ENCODE measurements at places on chromosomes 2 and 18. TPM values are rescaled to one million over a fixed set of nuclear protein-coding genes. Genes with fewer than 3 reads are reported as not detected.

The POTEF gene
- total RNA-seq: not detected

DNA sequence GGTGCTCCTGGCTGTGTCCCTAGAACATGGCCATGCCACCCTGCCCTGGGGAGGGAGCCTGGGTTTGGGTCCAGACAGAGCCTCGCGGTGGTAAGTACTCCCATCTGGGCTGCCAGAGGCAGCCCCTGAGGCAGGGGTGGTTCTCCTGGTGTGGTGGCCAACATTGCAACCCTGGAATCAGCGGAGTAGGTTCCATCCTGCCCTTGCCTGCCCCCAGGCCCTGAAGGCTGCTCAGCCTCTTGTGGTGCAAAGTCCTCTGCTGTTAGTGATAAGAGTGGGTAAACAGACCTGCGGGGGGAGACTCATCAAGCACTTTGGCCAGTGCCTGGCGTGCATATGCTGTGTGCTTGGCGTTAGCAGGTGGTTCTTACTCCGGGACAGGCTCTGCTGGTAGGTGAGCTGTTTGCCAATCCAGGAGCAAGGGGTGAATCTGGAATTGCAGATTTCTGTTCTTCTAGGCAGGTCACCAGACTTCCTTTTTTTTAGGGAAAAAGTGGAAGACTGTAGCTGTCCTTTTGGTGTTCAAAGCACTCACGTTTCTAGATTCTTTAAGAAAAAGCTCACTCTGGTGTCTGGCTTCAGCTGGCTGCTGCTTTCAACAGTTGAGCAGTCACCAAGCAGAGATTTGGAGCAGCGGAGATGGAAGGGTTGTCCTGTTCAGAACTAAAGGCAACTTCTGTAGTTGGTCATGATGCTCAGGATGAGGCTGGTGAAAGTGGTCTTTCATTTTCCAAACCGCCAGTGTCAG is 3.2 kb downstream of the CNNM3 start:
- H3K4me3 ChIP-seq: peak overlapping the region; percentile 15
- H3K27me3 ChIP-seq: no peaks in the 10 kb centered on the region
- H3K27ac ChIP-seq: no peak overlapping the region
- peaks cover 23% of the 10 kb centered on the region for H3K4me1 ChIP-seq
- peaks cover 3% of the 10 kb centered on the region for H3K36me3 ChIP-seq

DNA sequence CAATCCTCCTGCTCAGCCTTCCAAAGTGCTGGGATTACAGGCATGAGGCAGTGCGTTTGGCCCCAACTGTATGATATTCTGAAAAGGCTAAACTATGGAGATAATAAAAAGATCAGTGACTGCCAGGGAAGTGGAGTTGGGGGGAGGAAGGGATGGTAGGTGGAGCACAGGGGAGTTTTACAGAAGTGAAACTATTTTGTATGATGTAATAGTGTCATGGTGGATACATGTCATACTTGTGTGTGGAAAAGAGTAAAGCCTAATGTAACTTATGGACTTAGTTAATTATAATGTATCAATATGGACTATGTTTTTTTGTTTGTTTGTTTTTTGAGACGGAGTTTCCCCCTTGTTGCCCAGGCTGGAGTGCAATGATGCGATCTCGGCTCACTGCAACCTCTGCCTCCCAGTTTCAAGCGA is 2.9 kb upstream of the GGCX start:
- H3K4me1 ChIP-seq: peaks cover 16% of the 10 kb centered on the region
- H3K4me3 ChIP-seq: no peak overlapping the region
- DNase-seq: no peak
- no peaks in the 10 kb centered on the region for H3K36me3 ChIP-seq

- no peak overlapping the region for H3K27ac ChIP-seq
- H3K27me3 ChIP-seq: no peaks in the 10 kb centered on the region
- no peak overlapping the region for H3K4me3 ChIP-seq
- H3K4me1 ChIP-seq: no peaks in the 10 kb centered on the region
- no peaks in the 10 kb centered on the region for H3K36me3 ChIP-seq
Measured at GRCh38 chr18:78713069-78713468, 266.5 kb upstream of the SALL3 start.

GRCh38 chr2:126864861-126865260 is 33.8 kb upstream of the TEX51 start:
- H3K4me3 ChIP-seq: no peak overlapping the region
- H3K27ac ChIP-seq: no peak overlapping the region
- no peaks in the 10 kb centered on the region for H3K36me3 ChIP-seq
- no peaks in the 10 kb centered on the region for H3K4me1 ChIP-seq
- H3K27me3 ChIP-seq: no peaks in the 10 kb centered on the region

- no peak overlapping the region for H3K27ac ChIP-seq
- DNase-seq: no peak
- no peaks in the 10 kb centered on the region for H3K36me3 ChIP-seq
- H3K4me1 ChIP-seq: no peaks in the 10 kb centered on the region
Measured at GRCh38 chr2:71864085-71864484, 283.6 kb downstream of the CYP26B1 start.

DNA sequence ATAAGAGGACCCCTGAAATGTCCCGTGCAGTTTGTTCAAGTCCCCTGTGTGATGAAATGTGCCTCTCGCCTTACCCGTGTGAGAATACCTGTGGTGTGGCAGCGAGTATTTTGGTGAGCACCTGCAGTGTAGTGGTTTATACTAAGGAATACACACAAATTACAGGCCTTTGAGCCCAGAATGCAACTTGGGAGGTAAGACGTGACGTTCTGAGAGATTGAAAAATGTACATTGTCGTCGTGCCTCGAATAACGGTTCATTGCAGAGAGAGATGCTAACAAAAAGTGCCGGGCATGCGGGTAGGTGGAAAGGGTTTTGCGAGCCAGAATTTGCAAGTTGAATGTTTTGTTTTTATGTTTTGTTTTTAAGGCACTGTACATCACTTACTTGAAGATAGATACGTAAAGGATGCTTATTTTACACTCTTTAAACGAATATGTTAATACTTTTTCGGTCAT is 867 bp downstream of the RBBP8 start:
- no peaks in the 10 kb centered on the region for H3K36me3 ChIP-seq
- H3K4me3 ChIP-seq: peak overlapping the region; percentile 73

The SPP2 gene
- not detected for total RNA-seq

DNA sequence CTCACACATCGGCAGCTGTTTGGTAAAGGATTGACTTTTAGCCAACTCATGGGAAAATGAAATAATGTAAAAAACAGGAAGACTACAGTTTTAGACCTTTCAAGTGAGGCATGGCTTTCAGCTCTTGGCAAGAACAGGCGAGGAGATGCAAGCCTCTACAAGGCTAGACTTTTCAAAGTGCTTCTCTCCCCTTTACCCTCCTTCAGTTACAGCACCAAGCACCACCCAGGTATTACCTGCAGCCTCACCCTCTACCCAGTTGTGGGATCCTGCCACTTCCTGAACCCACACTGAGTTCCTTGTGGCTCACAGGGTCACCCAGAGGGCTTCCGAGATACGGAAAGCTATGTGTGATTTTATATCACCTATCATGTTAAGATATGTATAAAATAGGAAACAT is 14.7 kb downstream of the UGT1A10 start:
- H3K4me3 ChIP-seq: no peak overlapping the region
- H3K27ac ChIP-seq: peak overlapping the region; percentile 3
- DNase-seq: no peak
- no peaks in the 10 kb centered on the region for H3K27me3 ChIP-seq
- peaks cover 4% of the 10 kb centered on the region for H3K4me1 ChIP-seq
- H3K36me3 ChIP-seq: peaks cover 4% of the 10 kb centered on the region

- no peak for DNase-seq
- no peak overlapping the region for H3K27ac ChIP-seq
- H3K4me3 ChIP-seq: no peak overlapping the region
- H3K4me1 ChIP-seq: no peaks in the 10 kb centered on the region
- no peaks in the 10 kb centered on the region for H3K36me3 ChIP-seq
Measured at GRCh38 chr18:4276953-4277585, 178.0 kb downstream of the DLGAP1 start.

DNA sequence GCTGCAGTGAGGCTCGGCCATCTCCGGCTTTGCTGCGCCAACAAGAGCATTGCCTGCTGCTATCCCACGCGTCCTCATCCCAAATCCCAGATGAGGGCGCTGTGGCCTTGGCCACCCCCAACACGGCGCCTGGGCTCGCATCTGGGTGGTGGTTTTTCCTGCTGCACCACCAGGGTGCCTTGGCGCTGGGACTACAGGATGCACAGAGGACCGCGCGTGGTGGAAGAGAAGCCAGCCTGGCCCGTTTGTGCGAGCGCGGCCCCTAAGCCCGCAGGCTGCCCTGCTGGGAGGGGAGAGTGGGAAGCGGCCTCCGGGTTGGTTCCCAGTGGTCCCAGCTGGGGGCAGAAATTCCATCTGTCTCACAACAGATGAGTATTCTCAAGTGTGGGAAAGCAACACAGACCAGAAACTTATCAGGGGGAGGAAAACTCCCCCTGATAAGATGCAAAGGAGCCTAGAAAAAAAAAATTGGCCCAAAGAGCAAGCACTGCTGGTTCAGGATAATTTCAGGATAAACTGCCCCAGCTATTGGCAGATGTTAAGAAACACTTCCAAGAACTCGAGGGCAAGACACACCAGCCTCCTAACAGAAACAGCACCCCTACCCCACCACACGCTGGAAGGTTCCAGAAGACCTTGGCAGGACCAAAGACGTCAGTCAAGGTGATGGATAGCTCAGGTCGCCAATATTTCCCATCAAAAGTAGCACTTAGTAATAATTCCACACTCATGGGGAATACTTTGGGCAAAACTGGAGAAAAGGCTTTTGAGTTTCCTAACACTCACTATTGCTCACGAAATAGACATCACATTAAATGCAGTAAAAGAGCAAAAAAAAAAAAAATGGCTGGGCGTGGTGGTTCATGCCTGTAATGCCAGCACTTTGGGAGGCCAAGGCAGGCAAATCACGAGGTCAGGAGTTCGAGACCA is 152.1 kb downstream of the PXDN start:
- no peaks in the 10 kb centered on the region for H3K36me3 ChIP-seq
- peaks cover 10% of the 10 kb centered on the region for H3K4me1 ChIP-seq
- no peak overlapping the region for H3K27ac ChIP-seq
- no peak for DNase-seq
- no peaks in the 10 kb centered on the region for H3K27me3 ChIP-seq

The SPRED2 gene
- total RNA-seq: 9.3 TPM

The REG3A gene
- total RNA-seq: not detected

DNA sequence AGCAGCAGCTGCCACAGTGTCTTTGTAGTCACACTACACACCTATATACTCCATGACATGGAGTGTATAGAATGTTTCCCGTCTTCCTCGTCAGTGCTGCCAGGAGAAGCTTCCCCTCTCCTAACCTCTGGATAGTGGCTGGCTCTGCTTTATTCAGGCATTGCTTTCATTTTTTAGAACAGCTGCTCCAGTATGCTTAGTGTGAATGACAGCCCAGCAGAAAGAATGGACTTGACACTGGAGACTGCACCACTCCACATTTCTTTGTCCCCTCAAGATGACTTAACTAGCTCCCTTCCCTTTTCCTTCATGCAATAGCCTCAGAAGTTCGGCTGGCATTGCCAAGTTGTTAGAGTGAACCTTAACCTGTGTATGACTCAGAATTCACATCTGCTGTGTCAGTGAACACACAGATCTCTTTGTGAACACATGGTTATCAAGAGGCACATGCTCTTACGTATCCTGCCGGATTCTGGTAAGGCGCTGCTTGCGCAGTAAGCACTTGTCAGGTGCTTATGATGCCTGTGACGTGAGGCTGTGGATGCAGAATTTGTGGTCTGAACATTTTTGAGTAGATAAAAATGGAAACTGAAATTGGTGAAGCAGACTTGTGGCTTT is 73.9 kb downstream of the NEDD4L start:
- no peaks in the 10 kb centered on the region for H3K27me3 ChIP-seq
- no peaks in the 10 kb centered on the region for H3K36me3 ChIP-seq
- no peak overlapping the region for H3K4me3 ChIP-seq
- H3K27ac ChIP-seq: peak overlapping the region; percentile 6

DNA sequence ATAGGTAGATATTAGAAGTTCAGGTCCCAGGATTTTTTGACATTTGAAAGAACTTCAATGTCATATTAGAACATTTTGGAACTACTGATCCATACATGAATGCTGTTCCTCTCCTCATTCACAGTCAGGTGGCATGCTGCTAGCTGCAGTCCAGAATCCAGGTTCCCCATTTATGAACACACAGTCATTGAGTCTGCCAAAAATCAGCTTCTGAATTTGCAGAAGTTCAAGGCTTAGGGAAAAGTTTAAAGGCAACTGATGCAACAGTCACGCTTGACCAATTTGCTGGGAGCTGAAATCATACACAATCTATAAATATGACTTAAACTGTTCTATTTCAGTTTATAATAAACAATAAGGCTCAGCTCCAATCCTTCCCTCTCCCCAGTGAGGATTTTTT is 17.3 kb upstream of the TTR start:
- no peak for DNase-seq
- no peaks in the 10 kb centered on the region for H3K27me3 ChIP-seq
- H3K4me3 ChIP-seq: no peak overlapping the region
- no peaks in the 10 kb centered on the region for H3K36me3 ChIP-seq
- H3K27ac ChIP-seq: no peak overlapping the region

DNA sequence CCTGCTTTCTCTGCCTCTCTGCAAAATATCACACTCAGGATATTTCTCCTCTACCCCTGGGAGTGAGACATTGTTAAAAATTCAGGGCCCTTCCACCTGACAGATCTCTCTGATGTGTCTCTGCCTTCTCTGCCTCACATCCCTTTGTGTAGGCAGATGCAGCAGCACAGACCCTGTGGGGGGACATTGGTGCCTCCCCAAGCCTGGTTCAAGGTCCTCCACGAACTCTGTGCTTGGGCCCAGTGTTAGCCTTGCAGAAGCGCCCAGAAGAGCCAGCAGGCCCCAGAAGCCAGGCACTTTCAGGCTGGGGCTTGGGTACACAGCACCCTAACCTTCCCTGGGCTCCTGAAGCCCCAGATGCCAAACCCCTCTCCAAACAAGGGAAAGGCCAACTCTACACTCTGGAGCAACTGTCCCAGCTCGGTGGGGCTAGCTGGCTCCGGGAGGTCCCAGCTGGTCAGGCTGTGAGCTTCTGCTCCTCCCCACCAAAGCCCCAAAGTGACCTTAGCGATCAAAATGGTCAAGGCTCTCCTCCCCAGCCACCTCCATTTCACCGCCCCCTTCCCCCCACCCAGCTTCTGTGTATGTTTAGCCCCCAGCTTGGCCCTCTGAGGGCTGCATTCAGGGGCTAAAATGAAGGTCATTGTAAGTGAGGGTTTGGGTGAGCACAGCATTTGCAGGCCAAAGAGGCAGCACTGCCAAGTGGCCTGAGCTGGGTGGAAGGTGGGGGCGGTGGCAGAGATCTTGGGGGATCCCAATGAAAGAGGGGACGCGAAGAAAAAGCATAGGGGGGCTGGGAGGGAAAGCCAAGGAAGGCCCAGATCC is 2.6 kb downstream of the HOXD9 start:
- no peak for DNase-seq
- peaks cover 52% of the 10 kb centered on the region for H3K27me3 ChIP-seq
- peak overlapping the region; percentile 36 for H3K4me3 ChIP-seq
- peaks cover 6% of the 10 kb centered on the region for H3K4me1 ChIP-seq
- H3K27ac ChIP-seq: peak overlapping the region; percentile 45

- DNase-seq: no peak
- H3K36me3 ChIP-seq: no peaks in the 10 kb centered on the region
- no peak overlapping the region for H3K4me3 ChIP-seq
- H3K27ac ChIP-seq: peak overlapping the region; percentile 52
- H3K27me3 ChIP-seq: no peaks in the 10 kb centered on the region
Measured at GRCh38 chr2:224882291-224883171, 159.7 kb downstream of the DOCK10 start.

The LCT gene
- total RNA-seq: under 0.01 TPM
